Inflammatory macrophage treated with lipopolysaccharide for 4 hours (primary cell): ENCODE measurements at places on chromosomes 7 and 10.

GRCh38 chr7:24705461-24705954 is 51.8 kb downstream of the GSDME start:
- DNase-seq, result peak; percentile 28

DNA sequence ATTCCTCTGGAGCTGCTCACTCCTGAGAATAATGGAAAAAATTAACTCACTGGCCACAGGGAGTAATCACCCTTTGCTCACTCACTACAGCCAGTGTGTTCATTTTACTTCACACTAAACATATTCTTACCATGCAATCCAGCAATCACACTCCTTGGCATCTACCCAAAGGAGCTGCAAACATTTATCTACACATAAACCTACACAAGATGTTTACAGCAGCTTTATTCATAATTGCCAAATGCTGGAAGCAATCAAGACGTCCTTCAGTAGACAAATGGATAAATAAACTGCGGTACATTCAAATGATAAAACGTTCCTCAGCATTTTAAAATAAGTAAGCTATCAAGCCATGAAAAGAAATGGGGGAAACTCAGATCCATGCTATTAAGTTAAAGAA is 34.2 kb upstream of the POM121L12 start:
- no peak for DNase-seq

- no peak for DNase-seq
These were observed 43.6 kb downstream of the THNSL1 start for GRCh38 chr10:25059990-25060389.

DNA sequence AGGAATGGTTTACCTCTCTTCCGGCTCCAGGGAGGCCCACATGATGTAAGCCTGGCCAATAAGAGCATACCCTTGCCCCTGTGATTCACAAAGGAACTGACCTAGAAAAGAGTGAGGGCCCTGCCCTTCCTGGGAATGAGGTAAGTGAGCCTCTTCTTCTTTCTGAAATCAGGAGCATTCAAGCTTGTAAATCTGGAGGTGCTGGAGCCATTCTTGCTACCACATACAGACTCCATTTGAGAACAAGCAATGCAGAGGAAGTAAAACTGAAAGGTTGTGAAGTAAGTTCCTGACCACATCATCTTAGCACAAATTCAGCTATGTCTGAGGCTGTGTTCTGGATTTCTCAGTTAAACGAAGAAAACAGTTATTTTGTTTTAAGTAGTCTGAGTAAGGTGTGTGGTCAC is 132.2 kb downstream of the CD36 start:
- peak; percentile 73 for DNase-seq

DNA sequence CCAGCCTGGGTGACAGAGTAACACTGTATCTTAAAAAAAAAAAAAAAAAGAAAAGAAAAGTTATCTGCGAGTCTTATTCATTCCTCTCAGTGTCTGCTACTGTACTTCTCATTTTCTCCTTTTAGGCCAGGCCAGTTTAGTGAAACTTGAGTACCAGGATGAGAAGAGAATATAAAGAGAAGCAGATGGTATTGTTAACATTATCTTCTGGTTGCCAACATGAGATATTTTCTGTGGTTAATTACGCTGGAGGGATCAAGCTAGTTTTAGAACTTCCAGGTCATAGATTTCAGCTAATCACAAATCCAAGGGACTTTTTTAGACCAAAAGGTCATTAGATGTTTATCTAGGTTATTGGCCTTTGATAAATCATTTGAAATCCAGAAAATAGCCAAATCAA is 252.6 kb upstream of the SMIM30 start:
- DNase-seq, result no peak

- no peak for DNase-seq
These were observed 55.0 kb downstream of the GBF1 start for GRCh38 chr10:102300278-102300843.

- no peak for DNase-seq
These were observed 326.2 kb downstream of the RNLS start for GRCh38 chr10:88256886-88257285.

GRCh38 chr7:93955304-93955703 is 33.8 kb downstream of the GNG11 start:
- no peak for DNase-seq

DNA sequence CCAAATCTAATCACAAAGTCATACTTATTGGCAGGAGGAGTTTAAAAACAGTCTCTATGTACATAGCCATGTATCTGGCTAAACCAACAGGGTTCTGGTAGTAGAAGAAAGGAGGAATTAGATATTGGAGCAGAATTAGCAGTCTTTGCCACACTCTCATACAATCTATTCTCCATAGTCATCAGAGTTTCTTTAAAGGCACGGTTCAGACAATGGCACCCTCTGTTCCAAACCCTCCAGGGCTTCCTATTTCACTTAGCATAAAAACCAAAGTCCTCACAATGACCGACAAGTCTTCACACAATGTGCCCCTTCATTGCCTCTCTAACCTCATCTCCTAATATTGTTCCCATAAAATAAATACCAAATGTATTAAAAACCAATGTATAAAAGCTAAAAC is 12.7 kb downstream of the ZNF438 start:
- DNase-seq, result no peak

DNA sequence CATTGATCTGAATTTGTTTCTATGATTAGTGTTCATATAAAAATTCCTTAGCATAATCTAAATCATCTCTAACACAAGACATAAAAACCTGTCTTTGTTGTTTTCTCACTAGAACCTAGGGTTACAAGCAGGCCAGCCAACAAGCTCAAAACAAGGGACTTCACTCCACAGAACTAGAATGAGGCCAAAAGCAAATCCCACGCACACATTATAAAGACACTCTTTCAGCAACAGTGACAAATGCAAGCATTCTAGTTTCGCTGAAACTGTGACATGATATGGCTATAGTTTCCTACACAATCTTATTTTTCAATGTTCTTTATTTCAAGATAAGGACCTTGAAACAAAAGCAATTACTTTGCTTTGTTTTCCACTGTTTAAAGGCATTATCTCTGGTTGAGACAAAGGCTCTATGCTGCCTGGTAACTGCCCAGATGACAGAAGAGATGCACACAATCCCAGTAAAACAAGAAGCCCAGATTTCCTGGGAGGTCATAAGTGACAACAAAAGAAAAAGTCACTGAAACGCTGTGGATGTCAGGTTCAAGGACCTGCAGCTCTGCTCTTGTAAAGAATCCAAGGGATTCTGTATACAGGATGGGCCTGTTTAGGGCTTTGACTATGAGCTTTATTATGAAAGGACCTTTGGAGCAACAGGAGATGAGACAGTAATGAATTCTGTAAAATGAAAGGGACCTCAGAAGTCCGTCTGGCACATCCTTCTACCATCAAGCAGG is 105.3 kb downstream of the SORCS1 start:
- DNase-seq, result no peak

GRCh38 chr10:49508654-49509053 is 30.3 kb downstream of the ERCC6 start:
- no peak for DNase-seq

DNA sequence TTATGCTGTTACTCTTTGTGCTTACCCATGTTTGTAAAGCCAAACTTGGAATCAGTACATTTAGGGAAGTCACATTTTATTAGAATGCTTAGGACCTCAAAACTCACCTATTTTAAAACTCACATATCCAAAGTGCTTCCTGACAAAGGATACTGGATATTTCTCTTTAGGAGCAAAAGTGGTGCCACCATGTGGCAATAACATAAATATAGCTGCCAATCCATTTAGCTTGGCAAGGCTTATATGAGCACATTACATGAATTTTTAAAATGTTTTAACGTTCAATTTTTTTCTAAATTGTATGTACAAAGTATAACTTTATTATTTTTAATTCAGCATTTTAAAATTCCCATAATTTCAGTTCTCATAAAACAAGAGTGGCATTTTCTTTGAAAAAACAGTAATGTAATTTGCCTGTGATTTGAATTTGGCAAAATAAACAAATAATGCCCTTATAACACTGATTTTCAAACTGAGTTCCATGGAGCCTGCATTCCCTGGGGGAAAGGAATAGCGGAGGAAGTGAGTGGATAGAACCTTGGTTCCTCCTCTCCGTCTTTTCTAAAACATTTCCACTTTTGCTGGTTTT is 75.4 kb downstream of the HDAC9 start:
- peak; percentile 32 for DNase-seq

DNA sequence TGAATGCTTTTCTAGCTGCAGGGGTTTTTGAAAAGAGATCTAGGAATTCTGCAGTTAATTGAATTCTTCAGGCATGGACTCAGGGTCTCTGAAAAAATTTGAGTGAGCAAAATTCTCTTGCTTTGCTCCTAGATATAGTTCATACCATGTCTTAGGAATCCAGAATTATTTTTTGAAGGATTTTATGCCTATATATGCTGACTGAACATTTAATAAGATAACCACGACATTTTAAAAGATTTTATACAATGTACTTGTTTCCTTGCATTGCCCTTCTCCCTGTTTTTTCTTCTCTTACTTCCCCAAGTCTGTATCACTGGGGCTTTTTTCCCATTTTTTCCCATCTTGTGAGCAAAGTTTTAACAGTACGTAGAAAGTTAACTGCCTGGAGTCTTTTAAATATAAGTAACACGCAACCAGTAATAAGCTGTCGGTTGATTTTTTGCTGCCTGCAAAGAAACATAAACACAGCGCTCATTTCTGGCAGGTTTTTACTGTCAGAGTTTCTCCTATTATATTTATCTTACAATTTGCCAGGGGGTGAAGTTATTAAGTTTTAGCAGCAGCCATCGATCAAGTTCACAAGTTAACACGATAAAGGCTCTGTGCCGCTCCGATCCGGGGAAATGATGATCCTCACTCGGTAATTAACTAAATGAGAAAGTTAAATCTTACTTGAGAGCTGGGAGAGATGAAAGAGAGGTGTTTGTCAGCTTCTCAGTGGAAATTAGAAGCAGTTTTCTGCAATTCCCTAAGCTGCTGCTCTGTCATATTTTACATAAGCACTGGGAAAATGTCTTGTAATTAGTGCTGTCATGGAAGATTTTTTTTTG is 81.0 kb downstream of the POLL start:
- no peak for DNase-seq
